HEK293T (cell line): ENCODE measurements at places on chromosomes 16 and 17.

DNA sequence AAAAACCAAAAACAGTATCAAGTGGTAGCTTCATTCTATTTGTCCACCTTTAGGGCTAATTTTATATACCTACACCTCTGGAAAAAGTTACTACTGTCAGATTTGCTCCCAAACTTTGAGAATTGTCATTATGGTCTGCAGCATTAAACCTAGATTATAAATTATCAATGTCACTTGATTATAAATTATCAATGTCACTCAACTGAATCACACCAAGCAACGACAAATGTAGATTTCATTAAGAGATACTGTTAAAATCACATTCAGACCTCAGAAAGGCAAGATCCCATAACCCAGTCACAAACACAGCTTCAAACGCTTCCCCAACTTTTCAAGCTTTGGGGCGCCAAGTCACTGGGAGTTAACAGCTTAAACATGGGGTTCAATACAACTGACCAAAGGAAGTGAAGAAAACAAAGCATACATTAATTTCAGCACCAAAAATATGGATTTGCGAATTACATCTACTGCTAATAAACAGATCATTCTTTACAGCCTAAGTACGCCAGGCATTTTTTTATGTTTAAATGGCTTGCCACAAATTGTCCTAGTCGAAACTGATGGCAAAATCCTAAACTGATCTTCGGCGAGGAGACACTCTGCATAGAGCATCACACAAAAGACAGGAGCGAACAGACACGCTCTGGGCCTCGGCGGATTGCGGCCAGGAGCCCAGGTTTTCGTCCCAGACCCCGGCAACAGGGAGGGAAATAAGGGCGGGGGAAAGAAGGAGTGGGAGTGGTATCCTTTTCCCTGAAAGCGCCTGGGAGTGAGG, 981 bp downstream of the GLG1 start:
- no peak for DNase-seq

- no peak for DNase-seq
These were observed 19.2 kb downstream of the FLOT2 start for GRCh38 chr17:28878158-28878910.

- DNase-seq, result no peak
These were observed 50.9 kb upstream of the CPNE2 start for GRCh38 chr16:57041182-57042156.

GRCh38 chr17:3039736-3040135, 23.7 kb downstream of the OR1D5 start:
- no peak for DNase-seq

DNA sequence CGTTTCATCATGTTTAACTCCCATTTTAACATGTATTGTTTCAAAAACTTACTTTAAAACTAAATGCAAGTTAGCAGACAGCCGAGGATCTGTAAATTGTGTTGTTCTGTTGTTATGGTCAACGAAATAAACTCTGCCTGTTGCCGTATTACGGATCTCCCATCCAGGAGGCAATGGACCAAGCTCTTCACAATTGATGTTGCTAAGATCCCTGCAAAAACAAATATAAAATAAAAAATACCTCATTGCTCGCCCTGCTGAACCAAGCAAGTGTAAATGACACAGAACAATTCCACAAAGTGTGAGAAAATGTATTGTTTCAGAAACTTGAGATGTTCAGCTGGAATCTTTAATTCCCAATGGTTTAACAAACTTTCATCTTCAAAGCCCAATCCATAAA, 65.0 kb downstream of the CEP95 start:
- DNase-seq, result no peak

GRCh38 chr17:7462474-7463371, 16.7 kb downstream of the ZBTB4 start:
- no peak for DNase-seq

- DNase-seq, result no peak
These were observed 4.7 kb upstream of the PRR29 start for GRCh38 chr17:63993368-63993985.

DNA sequence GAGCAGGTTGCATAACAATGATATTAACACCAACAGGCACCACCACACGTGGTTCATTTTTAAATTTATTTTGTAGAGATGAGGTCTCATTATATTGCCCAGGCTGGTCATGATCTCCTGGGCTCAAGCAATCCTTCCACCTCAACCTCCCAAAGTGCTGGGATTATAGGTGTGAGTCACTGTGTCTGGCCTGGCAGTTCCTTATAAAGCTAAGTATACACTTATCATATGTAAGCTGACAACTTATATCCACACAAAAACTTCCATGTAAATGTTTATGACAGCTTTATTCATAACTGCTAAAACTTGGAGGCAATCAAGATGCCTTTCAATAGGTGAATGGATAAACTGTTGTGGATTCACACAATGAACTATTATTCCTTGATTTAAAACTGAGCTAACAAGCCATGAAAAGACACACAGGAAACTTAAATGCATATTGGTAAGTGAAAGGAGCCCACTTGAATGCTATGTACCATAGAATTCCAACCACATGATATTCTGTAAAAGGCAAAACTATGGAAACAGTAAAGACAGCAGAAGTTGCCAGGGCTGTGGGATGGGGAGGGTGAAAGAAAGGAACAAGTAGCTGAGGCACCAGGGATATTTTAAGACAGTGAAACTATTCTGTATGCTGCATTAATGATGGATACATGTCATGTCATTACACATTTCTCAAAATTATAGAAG, 156.5 kb upstream of the KCNJ18 start:
- DNase-seq, result no peak

DNA sequence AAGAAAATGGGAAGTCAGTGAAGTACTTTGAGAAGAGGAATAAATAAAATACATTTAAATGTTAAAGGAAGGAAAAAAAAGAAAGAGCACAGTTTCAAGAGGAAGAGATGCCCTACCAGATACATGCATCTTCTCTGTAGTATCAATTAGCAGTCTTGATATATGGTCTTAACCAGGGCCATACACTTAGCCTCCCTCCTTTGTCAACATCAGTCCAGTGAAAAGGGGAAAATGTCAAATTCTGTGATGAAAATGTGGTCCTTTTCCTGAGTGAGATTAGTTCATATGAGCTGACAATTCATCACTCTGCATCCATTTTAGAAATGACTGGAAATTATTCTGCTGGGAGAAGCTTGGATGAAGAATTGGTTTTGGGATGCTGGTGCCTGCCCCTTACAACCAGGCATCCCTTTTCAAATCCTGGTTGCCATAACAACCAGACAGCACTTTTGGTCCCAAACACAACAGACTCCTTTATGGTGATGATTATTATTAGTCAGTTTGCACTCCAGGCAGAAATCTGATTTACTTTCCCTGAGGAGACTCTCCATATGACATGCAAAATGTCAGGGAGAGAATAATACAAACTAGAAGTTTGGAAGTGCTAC, 933.6 kb upstream of the CDH8 start:
- no peak for DNase-seq

DNA sequence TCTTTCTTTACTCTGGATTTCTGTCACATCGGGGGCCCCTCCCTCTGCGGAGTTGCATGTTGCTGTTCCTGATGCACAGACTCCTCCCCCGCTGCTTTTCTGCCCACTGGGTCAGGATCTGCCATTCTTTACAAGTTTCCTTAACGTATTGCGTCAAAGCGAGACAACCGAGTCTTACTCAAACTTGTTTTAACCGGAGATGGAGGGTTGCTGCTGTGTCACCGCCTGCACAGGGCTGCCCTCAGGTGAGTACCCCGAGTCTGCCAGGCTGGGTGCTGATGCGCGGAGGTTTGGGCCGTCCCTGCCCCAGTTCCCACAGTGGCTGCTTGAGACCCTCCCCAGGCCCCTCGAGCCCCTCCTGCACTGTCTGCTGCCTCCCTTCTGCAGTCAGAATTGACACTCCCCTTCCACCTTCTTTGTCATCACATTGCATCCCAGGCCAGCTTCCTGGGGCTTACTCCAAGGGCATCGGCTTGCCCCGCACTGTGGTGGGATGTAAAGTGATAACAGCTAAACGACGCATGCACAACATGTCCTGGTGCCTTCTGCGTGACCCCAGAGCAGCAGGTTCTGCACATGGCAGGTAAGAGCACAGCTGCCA, 19.3 kb downstream of the CARHSP1 start:
- DNase-seq, result no peak

GRCh38 chr16:30358990-30359870, 4.1 kb upstream of the CD2BP2 start:
- DNase-seq, result no peak

DNA sequence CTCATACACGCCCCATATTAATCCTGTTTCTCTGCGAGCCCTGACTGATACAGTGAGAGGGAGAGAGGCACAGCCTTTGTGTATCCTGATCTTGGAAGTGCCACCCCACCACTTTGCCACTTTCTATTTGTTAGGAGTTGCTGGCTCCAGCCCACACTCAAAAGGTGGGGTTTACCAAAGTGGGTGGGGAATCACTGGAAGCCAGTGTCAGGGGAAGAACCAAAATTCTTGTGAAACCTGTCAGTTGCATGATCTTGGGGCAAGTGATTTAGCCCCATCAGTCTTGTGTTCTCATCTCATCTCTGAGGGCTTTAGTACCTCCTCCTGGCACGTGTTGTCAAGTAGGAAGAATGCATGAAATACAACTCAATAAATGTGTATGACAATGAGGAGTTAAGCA, 119.5 kb downstream of the SOX9 start:
- no peak for DNase-seq

DNA sequence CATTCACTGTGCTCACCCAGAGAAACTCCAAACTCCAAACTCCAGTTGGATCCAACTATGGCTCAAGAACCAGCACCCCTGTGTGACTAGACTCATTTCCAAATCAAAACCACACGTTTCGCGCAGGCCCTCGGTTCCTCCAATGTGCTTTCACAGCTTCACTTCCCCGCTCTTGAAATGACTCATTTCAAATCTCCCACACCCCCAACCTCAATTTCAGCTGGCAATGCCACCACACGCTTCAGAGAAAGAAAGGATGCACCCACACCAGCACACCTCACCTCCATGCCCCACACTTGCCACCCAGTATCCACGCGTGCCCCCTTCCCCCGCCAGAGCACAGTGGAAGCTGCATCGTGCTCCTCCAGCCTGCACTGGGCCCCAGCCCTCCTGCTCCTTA, 9.0 kb downstream of the TMEM92 start:
- no peak for DNase-seq
